ENCODE measurements at places on chromosomes 1 and 21. TPM values are rescaled to one million over a fixed set of nuclear protein-coding genes. Genes with fewer than 3 reads are reported as not detected.

Gene OR2G6
- polyA plus RNA-seq = 0.03 TPM

Gene GUCA2B
- not detected for polyA plus RNA-seq

- no peak for DNase-seq
Observed at GRCh38 chr21:34845521-34846451, 177.0 kb downstream of the CLIC6 start.

GRCh38 chr1:205843036-205843859 lies 6.7 kb downstream of the PM20D1 start:
- no peak for DNase-seq

DNA sequence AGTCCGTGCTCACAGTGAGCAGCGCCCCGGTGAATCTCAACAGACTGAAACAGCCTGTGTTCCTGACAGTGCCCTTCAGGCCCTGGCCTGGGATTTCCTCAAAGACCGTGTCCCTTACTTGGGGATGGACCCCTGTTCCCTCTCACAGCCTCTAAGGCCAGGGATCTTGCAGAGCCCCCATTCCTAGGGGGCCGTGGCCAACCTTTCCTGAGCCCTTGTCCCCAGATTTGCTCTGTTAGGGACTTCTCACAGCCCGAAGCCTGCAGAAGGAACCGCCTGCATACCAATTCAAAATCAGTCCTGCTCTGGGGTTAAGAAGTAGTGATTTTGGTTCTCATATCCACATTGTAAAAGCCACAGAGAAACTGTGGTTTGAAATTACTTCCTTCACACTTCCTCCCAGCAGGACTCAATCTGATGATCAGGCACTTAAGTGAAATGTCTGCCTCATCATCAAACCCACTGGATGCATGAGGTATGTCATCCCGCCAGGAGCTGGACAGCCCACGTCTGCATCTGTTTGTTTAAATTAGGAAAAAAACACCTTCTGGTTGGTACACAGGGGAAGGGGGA lies 14.9 kb downstream of the ABCA4 start:
- no peak for DNase-seq

GRCh38 chr1:14881775-14882672 lies 271.5 kb upstream of the TMEM51 start:
- DNase-seq = no peak
